ENCODE measurements at places on chromosomes 1 and 21. TPM values are rescaled to one million over a fixed set of nuclear protein-coding genes. Genes with fewer than 3 reads are reported as not detected.

Gene MAGOH
- polyA plus RNA-seq = 50.0 TPM

Gene OLFM3
- not detected for polyA plus RNA-seq

Gene FCRL1
- polyA plus RNA-seq = 0.80 TPM

Gene OXCT2
- polyA plus RNA-seq = 78.8 TPM

Gene KCNC4
- 9.5 TPM for polyA plus RNA-seq

Gene RHOU
- 32.6 TPM for polyA plus RNA-seq

Gene IFNAR1
- polyA plus RNA-seq = 22.1 TPM

Gene IQCC
- 21.6 TPM for polyA plus RNA-seq

Gene GUCA2B
- polyA plus RNA-seq = not detected

Gene CD48
- polyA plus RNA-seq = 6.1 TPM

Gene BMP8B
- polyA plus RNA-seq = 4.4 TPM

Gene AK5
- 28.0 TPM for polyA plus RNA-seq

Gene HAPLN2
- polyA plus RNA-seq = 1.5 TPM

Gene GSTM5
- 10.6 TPM for polyA plus RNA-seq

Gene DMRTA2
- polyA plus RNA-seq = 1.2 TPM

Gene FMO4
- polyA plus RNA-seq = 3.6 TPM

Gene KCNK2
- 0.92 TPM for polyA plus RNA-seq

Gene ATP1A4
- polyA plus RNA-seq = 38.6 TPM

Gene NTNG1
- polyA plus RNA-seq = 2.3 TPM

Gene TEDDM1
- not detected for polyA plus RNA-seq

Gene CACNA1E
- 2.4 TPM for polyA plus RNA-seq

Gene KIAA1614
- polyA plus RNA-seq = 3.7 TPM

Gene KRTCAP2
- 397 TPM for polyA plus RNA-seq

Data from testis (tissue), 5 donors.